ENCODE measurements at places on chromosomes 16 and 17.
A peak's percentile ranks its signal among the peaks of the same experiment; 100 is the strongest.

DNA sequence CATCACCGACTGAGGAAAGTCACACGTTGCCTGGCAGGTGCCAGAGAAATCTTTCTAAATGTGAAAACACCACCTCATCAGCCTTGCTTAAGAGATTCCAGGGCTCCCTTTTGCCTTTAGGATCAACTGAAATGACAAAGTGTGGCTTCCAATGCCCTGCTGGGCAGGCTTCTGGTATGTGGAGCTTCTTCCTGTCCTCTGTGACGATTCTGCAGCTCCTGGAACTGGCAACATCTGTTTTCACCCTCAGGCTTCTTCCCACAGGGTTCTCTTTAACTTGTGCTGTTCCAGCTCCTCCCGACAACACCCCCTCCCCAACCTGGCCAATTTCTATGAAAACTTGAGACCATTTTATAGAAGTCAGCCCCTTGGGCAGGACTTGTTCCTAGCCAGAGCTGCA, 4.8 kb upstream of the ZDHHC1 start:
- no peak for DNase-seq

- DNase-seq: no peak
Observed at GRCh38 chr17:79232957-79233356, 158.3 kb downstream of the ENGASE start.

DNA sequence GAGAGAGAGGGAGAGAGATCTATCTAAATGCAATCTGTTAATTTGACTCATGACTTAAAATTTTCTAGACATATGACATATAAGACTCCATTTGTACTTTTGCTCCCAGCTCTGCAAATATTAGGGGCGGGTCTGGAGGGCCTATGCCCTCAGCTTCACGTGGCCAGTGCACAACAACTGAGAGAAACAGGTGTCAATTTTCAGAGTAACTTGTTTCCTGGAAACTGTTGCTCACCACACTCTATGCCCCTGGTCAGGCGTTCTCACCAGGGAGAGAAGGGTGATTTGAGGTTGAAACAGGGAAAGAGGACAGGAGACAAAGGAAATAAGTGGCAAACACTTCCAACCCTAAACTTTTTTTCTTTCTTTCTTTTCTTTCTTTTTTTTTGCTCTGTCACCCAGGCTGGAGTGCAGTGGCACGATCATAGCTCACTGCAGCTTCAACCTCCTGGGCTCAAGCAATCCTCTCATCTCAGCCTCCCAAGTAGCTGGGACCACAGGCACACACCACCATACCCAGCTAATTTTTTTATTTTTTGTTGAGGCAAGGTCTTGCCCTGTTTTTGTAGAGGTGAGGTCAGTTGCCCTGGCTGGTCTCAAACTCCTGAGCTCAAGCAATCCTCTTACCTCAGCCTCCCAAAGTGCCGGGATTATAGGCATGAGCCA, 270.0 kb downstream of the SLC39A11 start:
- no peak for DNase-seq

DNA sequence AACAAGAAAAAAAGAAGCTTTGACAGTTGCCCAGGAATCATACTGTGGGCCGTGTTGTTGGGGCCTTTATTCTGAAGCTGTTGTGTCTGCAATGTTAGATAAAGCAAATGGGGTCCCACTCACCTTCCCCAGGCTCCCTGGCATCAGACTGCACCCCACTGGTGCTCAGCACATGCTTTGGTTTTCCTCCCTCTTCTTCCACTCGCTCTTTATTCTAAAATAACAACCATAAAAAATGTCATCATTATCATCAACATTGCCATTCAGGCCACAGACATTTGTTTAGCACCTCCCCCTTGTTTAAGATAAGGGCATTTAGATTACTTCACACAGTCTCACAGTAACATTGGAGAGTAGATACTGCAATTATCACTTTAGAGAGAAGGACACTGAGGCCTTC, 8.2 kb downstream of the MYLK3 start:
- no peak for DNase-seq

DNA sequence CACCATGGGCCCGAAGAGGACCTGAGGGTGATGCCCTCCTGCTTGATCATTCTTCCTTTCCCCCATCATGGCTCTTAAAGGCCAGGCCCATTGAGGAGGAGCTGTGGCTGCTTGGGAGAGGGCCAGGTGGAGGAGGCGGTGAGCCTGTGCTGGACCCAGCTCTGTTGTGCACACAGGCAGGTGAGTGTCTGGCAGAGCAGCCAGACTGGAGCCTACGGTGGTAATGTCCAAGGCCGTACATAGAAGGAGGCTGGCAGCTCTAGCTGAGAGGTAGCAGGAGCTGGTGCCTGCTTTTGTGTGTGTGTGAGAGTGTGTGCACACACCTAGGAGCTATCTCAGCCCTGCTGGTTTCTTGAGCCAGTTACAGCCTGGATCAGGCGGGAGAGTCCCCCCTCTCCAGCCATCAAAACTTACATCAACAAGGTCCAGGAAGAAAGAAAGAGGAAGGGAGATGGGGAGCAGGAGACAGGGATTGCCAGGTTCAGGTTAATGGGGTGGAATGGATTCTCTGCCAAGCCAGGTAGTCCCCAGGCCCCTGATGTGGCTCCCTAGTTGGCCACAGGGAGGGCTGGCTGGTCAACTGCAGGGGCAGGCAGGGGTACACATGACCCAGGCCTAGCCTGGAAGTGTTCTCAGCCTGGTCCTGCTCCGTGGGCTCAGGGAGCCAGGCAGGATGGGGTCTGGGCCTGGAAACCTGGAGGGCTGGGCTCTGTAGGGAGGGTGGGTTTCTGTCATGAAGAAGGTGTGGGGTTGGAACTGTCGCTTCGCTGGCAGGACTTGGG, 107.1 kb downstream of the RAP1GAP2 start:
- DNase-seq: no peak

DNA sequence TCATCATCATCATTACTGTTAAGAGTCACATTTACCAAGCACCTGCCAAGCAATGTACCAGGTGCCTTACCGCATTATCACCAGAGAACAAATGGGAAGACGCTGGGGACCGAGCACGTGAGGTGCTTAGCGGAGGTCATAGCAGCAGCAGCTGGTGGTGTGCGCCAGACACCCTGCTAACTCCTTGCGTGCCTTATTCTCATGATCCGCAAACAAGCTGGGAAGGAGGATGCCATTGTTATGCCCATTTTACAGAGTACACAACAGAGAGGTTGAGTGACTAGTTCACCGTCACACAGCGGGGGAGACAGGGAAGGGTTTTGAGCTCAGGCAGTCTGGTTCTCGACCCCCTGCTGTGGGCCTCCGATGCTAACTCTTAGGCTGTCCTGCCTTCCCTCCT, 7.3 kb downstream of the ATP2A3 start:
- DNase-seq: no peak

- no peak for DNase-seq
Observed at GRCh38 chr16:50747207-50747956, 5.5 kb downstream of the CYLD start.

DNA sequence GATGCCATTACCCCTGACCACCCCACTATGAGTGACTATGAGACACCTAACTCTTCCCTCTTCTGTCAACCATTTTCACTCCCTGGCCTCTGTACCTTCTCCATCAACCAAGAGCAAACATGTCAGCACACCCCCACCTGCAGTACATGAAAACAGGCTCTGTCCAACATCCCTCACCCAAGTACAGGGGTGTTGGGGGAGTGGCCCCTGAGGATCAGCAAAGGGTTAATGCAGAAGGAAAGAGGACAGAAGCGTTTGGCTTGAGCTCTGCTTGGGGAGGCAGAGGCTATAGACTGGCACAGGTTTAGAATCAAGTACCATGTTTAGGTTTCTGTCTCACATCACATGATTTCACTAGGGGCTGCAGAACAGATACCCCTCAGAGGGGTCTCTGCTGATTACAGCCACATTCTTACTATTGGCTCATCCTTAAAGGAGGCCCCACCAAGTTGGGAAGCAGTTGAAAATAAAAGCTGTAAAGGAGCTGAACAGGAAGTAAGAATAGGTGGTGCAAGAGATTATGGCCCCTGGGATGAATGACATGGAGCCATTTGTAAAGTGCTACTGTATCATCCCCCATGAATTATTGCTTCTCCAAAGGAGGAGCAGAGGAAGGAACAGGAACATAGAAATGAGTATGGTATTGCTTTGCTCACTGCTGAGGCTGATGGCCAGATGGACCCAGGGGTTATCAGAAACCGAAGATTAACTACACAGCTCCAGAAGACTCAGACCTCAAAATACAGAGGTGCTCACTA, 2.4 kb upstream of the PSMC3IP start:
- DNase-seq: no peak

GRCh38 chr17:78344666-78345065, 15.2 kb downstream of the SOCS3 start:
- DNase-seq: no peak

DNA sequence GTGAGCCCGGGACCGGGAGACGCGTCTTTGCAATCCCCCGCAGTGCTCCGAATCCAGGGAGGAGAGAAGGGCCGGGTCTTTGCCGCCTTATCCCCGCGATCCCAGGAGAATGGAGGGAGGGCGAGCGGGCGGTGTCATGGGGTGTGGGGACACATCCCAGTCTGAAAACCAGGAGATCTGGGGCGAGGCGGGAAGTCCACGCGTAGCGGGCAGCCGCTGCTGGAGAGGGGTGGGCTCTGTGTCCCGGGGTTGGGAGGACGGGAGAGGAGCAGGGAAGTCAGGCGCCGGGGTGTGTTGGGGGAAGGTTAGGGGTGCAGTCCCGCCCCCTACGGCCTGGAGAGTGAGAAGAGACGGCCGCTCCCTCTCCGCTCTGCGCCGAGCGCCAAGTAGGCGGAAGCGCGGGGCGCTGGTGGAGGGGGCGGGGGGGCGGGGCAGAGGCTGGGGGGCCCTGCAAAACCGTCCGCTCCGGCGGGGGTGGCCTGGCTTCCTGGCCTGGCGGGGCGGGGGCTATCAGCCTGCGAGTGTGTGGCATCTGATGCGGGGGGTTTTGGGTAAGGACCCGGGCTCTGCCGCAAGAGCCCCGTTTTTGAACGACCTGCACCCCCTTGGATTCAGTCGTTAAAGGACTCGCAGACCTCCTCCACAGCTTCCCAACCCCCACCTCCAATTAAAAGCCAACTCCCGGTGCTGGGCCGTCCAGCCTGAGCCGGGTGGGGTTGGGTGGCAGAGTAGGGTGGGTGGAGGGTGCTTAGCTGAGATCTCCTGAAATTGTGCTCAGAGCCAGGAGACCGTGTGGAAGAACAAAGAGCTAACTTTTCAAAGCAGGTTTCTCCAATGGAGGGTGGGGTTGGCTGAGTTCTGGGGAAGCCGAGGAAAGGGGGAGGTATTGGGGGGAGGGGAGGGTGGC, 654 bp downstream of the LASP1 start:
- DNase-seq: peak; percentile 27

DNA sequence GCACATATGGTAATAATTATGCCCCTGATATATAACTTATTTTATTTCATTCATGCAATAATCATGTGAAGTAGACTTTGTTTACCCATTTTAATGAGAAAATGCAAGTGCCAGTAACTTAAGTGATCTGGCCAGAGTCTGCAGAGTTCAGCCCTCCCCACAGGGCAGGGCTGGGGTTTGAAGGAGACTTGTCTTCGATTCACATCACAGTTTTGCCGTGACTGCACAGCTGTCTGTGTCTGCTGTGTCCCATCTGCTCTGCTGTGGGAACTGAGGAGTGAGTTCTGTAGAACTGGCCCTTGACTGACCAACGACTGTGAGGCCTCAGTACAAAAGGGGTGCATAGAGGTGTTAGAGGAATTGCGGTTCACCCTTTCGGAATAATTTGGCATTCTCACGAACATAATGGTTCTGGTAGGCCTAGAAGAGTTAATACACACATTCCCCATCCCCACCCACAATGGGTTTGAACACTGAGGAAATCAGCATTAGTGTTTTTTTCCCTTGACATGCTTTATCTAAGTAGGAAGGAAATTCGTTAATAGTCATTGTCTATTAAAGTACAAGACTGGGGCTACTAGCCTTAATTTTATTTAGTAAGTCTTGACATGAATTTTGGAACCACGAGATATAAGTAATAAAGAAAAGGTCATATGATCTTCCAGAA, 113.6 kb upstream of the MON1B start:
- DNase-seq: peak; percentile 25

DNA sequence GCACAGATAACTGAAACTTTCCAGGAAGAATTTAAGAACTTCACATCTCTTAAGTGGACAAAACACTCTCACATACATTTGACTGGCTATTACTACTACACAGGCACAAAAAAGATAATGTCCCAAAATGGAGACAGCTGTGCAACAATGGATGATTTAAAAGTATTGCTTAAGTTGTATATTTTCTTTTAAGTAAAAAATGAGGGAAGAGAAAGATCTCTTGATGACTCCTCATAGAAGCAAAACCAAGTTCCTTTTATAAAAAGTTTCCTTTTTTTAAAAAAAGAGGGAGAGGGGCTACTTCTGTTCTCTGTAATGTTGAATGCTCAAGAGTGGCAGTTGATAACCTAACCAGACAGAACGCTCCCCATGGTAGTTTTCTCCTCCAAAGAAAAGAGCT, 195.5 kb downstream of the ZFHX3 start:
- no peak for DNase-seq

GRCh38 chr17:77637818-77638575, 320.5 kb upstream of the TNRC6C start:
- peak; percentile 84 for DNase-seq

- DNase-seq: peak; percentile 21
Observed at GRCh38 chr17:67569015-67569451, 148.7 kb upstream of the NOL11 start.

DNA sequence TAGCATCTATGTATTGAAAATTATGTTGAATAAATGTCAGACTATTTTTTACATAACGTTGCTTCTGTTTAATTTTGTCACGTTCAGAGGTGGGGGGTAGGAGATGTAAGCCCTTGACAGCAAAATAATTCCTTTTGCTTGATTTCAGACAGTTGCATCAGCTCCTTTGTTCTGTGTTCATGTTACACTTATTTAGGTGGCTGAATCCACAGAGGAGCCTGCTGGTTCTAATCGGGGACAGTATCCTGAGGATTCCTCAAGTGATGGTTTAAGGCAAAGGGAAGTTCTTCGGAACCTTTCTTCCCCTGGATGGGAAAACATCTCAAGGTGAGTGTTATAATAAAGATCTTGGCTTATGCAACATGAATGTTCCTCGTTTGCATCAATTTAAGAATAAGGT, 4.5 kb downstream of the HERPUD1 start:
- no peak for DNase-seq

DNA sequence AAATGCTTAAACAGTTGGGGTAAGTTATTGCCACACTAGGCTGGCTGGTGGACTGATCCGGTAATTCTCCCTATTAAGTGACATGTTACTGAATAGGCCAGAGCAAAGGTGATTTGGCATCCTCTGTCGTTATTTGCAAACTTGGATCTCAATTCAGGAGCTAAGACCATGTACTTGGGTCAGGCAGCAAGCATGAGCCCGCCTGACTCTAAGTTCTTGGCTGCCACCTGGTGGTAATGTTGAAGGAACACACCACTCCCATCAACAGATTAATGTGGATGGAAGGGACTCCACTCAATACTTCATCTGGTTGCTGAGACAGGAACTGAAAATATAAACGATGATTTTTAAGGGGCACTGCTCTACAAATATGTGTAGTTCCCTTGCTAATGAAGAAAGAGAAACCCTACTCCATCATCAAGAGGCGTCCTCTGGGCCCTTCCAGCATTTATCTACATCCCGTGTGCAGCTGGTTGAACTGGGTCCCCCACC, 70.8 kb downstream of the EMP2 start:
- DNase-seq: peak; percentile 69
